Posterior vena cava (tissue), 2 donors: ENCODE measurements at places on chromosomes 5 and 9. TPM values are rescaled to one million over a fixed set of nuclear protein-coding genes. Genes with fewer than 3 reads are reported as not detected.

DNA sequence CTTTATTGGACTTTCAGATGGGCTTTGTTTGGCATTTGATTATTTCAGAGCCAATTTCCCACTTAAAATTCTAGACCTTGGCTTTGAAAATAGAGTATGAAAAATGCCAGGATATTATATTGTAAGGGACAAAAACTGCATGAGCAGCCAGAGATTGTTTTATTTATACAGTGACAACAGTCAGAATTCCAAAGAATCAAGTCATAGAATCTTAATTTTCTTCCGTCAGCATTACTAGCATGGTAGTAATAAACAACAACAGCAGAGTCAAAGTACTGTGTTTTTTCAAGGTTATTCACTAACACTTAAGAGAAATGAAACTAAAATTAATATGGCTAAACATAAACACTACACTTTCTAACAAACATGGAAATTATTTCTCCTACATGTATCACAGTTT lies 52.2 kb downstream of the MLLT3 start:
- no peak for DNase-seq

DNA sequence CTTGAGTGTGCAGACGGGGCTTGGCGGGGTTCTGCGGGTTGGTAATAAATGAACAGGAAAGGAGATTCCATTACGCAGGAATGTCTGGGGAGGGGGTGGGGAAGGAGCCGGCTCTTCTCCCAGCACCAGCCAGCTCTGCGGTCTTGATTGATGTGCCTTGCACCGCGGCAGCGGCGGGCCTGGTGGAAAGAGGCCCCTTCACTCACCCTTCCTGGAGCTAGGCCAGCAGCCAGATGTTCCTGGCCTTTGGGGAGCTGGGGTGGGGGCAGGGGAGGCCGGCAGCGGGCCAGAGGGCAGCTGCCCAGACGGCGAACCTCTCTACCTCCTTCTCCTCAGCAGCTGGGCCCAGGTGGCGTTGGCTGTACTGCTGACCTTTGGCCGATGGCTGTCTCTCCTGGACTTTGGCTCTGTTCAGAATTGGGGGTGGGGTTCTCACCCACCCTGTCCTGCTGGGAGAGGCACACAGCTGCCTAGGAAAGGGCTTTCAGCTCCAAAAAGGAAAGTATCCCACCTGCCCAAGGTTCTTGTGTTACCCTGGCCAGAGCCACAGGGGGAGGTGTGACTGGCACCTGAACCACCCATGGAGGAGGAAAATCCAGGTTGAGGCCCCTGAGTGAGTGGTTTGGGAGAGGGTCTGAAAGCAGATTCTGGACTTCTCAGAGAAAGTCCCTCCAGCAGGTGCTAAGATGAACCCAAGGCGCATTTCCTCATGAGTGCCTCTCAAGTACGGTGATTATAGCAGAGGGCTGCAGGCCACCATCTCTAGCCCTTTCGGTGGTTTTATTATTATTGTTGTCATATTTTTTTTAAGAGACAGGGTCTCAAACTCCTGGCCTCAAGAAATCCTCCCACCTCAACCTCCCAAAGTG lies 58.0 kb upstream of the SYNPO start:
- peak; percentile 75 for DNase-seq

DNA sequence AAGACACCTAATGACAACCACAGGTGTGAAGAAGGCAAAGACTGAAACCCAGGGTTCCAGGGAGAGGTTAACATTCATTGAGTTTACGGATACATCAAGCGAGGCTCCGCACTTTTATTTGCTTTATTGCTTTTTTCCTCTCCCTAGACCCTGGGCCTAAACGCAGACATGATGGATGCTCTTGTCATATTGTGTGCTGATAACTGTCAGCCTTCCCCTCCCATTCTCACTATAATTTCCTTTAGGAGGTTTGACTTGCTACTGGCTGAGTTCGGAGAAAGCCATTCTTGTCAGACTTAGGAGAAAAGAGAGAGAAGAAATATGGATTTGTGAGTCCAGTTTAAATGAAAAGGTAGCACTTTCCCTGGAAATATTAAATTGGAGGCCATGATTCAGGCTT lies 471.6 kb downstream of the DNAH5 start:
- no peak for DNase-seq

DNA sequence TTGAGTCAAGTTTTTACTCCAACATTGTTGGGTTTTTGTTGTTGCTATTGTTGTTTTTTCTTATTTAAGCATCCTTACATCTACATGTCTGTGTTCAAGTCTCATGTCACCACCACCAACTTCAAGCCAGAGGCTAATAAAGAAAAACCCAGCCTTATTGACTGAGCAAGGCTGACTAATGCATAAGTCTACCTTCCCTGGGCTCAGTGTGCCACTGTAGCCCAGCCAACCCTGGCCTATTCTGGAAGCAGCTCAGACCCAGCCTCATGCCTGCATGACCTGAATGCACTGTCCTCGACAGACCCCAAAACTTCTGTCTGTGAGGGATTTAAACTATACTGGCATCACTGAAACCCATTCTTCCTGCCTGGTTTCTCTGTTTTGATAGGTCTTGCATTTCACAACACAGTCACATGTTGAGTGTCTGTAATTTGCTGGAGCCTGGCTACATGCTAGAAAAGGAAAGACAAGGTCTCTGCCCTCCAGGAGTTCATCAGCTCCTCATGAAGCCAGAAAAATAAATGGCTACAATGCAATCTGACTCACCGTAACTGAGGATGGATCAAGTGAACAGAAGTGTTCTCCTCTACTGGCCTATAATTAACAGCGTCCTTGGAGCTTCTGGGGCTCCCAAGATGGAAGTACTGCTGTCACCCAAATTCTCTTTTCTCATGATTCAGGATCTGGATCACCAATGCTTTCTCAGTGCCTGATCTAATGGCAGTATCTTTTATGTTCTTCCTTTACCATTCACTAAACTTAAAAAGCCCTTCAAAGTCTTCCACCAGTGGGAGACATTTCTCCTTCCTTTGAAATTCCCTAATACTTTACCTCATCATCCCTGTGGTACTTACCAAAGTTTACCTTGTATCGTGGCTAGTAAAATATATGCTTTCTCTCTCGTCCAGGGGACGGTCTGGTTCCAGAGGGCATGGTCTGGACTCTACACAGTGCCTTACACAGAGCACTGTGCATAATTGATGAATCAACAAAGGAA lies 103.9 kb upstream of the IFNE start:
- DNase-seq: no peak

- no peak for DNase-seq
Observed at GRCh38 chr9:35423499-35423898, 66.4 kb upstream of the RUSC2 start.

DNA sequence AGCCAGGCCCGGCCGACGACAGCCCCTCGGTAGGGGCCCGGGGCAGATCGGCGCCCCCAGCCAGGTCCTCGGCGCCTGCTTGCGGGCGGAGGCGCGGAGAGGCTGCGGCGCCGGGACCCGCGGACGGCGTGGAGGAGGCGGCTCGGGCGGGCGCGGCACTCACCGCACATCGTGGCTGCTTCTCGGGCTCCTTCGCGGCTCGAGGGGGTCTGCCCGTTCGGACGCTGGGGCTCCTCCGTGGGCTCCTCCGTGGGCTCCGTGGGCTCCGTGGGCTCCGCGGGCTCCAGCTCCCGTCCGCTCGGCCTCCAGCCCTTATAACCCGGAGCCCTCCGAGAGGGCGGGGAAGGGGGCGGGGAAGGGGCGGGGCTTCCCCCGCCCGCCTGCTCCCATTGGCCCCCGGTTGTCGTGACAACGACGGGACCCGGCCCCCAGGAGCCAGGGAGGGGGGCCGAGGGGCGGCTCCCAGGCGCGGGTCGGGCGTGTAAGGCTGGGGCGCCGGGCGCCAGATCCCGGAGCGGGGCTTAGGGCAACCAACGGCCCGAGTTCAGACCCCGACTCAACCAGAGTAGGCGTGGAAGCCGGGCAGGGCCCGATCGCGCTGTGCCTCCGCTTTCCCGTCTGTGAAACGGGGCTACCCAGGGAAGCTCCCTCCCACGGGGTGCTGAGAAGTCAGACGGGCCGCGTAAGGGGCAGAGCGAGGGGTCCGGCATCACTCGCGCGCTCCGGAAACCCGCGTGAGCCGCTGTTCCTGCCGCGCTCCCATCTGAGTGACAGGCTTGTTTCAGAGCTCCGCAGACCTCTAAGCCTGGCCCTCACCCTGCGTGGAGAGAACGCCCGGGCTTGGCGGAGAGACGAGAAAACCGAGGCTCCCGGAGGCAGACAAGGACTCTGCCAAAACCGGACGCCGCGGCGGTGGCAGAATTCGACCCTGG lies at the start of gene GFPT2:
Gene GFPT2 (minus strand): TSS at position 289 of the 932 bp plus-strand sequence. CDS start 119 bp downstream, at position 170.
- DNase-seq: peak; percentile 94

Gene AHRR
- total RNA-seq: 2.9 TPM

Gene OLFML2A
- 7.8 TPM for total RNA-seq

Gene ELOVL7
- total RNA-seq: 4.3 TPM
